ENCODE measurements at places on chromosomes 13 and 19.

DNA sequence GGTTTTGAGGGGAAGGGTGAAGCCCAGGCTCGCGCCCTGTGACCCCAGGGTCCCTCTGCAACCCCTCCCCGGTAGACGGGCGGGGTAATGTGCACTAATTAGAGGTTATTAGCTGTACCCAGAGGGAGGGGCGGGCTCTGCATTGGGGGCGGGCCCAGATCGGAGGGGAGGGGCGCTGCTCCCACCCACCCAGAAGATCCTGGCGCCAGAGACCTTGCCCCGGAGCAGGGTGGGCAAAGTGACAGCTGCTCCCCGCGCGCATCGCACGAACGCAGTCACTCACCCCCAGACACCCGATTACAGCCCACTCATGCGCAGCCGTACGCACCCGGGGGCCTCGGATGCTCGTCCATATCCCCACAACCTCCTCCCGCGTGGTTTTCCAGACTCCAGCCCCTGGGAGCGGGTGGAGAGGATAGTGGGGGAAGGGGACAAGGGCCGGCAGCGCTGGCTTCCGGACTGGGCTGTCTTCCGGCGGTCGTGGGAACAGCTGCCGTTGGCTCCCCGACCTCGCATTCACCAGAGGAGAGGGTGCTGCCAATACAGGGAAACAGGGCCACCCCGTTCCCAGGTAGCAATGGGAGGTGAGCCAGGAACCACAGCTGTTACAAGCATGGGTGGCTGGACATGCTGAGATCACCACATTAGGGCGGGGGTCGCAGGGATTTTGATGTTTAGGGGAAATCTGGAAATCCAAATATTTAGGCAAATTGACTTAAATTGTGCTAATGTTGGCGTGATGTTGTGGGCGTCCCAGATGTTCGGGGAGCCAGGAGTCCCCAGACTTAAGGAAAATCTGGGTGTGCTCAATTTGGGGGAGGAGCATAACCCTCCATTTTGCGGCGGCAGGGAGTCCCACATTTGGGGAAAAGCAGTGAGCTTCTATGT is 2.9 kb upstream of the HOOK2 start:
- DNase-seq = no peak

- no peak for DNase-seq
Observed at GRCh38 chr13:113819731-113820715, 43.9 kb downstream of the GAS6 start.

GRCh38 chr19:32818536-32818935 is 51.0 kb downstream of the SLC7A9 start:
- DNase-seq = no peak

DNA sequence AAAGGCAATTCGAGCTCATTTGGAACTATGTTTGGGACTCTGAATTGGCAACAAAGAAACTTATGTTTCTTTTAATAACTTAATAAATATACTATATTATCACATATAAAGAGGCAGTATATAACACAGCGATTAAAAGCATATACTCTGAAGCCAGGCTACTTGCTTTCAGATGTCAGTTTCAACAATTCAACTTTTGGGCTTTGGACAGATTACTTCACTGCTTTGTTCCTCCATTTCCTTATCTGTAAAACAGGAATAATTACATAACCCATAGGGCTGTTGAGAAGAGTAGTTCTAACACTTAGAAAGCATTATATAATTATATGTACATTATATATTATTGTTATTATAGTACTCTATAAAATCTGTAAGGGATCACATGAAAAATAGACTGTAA is 107.2 kb downstream of the EDNRB start:
- DNase-seq = no peak

DNA sequence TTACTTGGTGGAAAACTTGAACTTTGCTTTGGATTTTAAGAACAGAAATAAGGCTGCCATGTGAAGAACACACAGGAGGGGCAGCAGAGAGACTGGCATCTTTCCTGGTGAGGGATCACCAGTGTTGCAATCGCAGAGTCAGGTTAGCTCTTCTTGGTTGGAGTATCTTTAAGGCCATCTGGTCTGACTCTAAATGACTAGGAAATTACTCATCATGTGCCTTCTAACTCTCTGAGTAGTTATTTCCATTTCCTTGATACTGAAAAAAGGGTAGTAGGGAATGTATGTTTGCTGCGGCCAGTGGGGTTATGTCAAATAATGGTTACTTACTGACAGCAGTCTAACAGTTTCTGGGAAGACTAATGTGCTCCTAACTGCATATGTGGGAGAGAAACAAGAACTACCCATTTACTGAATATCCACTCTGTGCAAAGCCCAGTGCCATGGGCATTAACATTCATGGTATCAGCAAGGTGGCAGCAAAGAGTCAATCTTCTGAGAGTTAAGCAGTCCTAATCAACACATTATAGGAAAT is 122.1 kb downstream of the COG6 start:
- peak; percentile 19 for DNase-seq

DNA sequence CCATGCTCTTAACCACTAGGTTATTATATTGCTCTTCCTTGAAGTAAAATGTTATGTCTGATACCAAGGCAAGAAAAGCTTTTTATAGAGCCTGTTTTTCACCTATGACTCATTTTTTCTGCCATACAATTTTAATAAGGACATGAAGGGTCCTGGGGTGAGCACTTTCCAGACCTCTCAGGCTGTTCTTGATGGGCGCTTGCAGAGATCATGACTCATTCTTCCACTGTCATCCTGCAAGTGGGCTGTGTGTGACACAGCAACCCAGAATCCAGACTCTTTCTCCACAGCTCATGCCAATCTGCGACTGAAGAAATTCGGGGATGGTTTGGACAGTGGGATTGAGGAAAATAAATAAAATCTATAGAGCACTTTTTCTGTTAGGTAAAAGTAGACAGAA is 506.7 kb upstream of the NBEA start:
- peak; percentile 11 for DNase-seq

GRCh38 chr19:28012361-28012760 is 1200.6 kb downstream of the UQCRFS1 start:
- DNase-seq = no peak

DNA sequence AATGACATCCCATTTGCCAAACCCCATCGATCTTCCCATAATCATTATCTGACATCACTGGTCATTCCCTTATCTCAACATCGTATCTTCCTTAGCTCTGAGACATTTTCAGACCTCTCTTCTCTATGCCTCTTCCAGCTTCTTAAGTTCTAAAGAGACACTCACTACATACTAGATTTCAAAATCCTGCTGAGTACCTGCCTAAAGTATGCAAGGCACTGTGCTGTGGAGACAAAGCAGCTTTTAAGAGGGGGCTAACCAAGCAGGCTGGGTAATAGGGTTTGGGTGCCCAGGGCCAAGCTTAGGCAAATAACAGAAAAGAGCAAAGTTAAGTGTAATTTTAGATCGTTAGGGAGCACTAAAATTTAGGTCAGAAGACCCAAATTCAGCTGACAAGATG is 3.4 kb upstream of the POMP start:
- DNase-seq = no peak

GRCh38 chr19:32869966-32870573 is 503 bp upstream of the SLC7A9 start:
- DNase-seq = no peak

- no peak for DNase-seq
Observed at GRCh38 chr13:113425941-113426590, 27.2 kb downstream of the ADPRHL1 start.

DNA sequence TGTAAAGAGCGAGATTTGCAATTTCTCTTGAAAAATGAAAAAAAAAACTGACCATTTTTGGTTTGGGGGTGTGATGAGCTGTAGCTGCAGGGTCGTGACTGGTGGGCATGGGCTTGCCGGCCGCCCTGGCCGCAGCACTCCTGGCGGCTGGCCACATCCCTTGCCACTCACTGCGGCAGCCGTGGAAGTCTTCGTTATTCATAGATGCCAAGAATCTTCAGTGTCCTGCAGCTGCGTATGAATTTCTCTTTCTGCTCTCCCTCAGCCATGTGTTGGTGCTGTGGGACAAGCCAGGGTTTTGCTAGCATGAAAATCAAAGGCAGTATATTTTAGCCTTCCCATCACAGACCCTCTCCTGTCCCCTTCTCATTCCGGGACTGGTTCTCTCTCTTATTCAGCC is 151.7 kb upstream of the TSHZ3 start:
- DNase-seq = no peak

DNA sequence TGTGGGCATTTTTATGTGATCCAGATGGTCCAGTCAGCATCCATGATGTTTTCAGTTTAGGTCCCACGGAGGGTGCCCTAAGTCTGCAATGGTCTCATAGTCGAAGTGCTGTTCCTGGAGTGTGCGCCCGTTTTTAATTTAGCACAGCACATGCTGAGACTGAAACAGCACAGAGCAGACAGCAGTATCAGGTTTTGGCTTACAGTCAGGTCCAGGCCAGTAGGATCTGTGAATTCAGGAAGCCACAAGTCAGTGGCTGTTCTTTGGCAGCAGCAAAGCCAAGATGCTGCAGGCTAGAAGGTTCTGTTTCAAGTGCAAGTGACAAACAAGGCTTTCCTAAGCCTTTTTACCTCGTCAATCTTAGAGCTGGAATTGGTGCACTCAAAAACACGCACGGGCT is 18.3 kb downstream of the FBXO27 start:
- no peak for DNase-seq

GRCh38 chr13:109783815-109784589 is 2.4 kb downstream of the IRS2 start:
- no peak for DNase-seq

- no peak for DNase-seq
Observed at GRCh38 chr19:48853483-48853882, 14.9 kb downstream of the PLEKHA4 start.

GRCh38 chr19:5575590-5575989 is 7.8 kb upstream of the TINCR start:
- DNase-seq = no peak

DNA sequence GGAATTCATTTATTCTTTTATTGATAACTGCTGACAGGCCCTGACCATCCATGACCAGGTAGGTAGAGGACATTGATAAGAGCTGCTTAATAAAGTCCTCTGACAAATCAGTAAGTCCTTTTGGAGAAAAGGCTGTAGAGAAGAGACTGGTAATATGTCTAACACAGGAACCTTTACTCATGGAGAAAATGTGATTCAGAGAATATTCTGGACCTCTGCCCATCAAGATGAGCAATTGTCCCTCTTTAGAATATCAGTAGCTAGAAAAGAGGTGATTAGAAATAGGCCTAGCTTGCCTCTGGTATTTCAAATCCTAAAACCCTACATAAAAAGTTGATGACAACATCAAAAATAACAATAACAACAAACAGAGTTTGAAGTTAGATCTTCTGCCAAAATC is 642.3 kb downstream of the TBC1D4 start:
- no peak for DNase-seq

DNA sequence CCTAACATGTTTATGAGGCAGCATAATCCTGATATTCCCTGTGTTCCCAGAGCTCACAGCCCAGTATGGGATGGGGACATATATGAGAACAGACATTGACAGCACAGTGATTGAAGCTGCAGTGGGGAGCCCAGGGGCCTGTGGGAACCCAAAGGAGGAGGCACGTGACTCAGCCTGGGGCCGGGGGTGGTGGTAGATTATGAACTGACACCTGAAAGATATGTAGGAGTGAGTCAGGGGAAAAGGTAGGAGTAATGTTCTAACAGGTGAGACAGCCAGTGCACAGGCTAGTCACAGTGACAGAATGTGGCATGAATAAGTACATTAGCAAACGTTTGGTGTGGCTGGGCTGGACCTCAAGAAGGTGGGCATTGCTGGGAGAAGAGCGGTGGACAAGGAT is 29.0 kb downstream of the CKM start:
- DNase-seq = no peak

GRCh38 chr19:50679177-50680125 is 30.2 kb downstream of the C19orf81 start:
- no peak for DNase-seq

DNA sequence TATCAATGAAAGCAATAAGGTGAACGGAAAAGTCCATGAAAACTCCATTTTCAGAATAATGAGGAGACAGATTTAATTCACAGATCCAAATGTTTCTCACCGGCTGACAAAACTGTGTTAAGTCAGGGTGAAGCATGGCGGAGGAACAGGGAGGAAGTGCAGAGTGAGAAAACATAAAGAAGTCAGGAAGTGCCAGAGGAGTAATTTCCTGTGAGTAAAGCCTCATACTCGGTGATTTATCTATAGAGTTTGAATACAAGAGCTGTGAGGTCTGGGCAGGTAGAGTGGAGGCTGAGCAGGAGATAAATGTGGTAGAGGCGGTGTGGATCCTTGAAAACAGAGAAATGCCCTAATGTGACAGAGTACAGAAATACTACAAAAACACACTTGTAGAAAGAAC is 11.4 kb downstream of the CARD8 start:
- DNase-seq = no peak

GRCh38 chr13:111562716-111563115 is 242.3 kb downstream of the TEX29 start:
- no peak for DNase-seq

DNA sequence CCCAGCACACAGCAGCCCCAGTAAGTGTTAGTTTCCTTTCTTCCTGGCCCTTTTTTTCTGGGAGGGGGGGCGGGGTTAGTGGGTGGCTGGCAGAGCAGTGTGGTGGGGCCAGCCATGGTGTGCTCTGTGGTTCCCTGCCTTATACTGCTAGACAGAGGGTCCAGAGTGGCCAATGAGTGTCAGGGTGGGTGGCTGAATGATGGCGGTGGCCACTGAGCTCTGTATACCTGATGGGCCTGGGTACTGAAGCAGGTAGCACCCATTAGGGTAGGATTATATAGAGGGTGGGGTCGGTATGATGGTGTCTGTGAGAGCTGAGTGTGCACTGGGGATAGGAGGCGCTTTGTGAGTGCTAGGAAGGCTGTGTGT is 13.8 kb downstream of the CIC start:
- DNase-seq = no peak

DNA sequence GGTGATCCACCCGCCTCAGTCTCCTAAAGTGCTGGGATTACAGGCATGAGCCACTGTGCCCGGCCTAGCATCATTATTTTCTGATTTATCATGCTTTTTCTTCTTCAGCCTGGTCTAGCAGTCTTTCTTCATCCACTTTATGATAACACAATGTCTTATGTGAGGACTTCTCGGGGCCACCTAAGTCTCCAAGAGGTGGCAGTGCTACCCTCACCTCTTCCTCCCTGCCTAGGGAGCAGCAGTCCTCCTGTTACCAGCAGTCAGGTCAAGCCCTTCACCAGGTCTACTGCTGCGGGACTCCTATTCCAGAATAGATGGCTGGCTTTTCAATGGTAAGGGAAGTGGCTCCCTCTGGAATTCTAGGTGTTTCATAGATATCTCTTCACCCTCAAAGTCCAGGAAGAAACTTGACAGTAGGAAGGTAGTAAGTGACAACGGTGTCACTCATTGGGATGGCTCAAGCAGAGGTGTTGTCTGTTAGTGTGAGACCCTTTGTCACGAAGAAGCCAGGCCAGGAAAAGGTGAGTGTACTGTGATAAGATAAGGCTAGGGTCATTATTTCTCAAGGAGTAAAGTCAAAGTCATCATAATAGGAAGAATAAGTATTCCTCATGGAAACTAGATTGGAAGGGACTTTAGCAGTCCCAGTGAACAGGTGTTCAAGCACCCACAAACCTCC is 164.0 kb downstream of the KLF5 start:
- DNase-seq = no peak
